ENCODE measurements at places on chromosomes 5 and 9.

DNA sequence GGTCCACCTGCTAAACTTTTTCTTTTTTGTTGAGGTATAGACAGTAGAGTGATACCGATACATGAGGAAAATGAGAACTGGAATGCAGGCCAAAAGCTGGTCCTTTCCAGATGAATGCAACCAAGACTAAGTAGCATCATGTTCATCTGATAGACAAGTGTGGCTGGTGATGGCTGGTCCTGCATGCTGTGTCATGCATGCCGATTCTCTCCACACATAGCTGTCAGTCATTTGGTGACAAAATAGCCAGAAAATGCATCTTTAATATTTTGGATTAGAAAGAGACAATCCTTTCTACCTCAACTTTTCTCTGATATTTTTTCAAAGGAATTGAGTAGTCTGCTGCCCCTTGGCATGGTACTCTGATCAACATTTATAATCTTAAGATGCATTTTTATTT lies 49.9 kb downstream of the ZSWIM6 start:
- no peak for DNase-seq

GRCh38 chr5:167479779-167480178 lies 811.7 kb upstream of the WWC1 start:
- no peak for DNase-seq

GRCh38 chr5:145540375-145540774 lies 294.8 kb downstream of the PRELID2 start:
- DNase-seq, result no peak

- DNase-seq, result no peak
Observed at GRCh38 chr9:93039456-93039855, 19.0 kb upstream of the SUSD3 start.

GRCh38 chr5:140303966-140304365 lies 1.1 kb upstream of the PFDN1 start:
- no peak for DNase-seq

DNA sequence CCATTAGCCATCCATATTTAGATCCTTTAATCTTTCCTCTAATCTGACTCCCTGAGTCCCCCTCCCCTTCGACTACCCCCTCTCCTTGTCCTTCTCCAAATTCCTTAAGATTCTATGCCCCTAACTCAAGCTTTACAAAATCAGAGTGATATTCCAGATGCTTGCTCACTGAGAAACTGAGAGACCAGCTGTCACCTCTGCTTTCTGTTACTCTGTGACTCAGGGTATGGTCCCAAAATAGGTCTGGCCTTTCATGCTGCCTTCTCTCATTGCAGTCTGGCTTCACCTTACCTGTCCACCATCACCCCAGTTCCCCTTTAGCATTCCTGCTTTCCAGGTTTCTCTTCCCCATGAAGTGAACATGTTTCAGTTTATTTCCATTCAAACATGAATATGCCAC lies 383.3 kb upstream of the SLC30A5 start:
- no peak for DNase-seq

DNA sequence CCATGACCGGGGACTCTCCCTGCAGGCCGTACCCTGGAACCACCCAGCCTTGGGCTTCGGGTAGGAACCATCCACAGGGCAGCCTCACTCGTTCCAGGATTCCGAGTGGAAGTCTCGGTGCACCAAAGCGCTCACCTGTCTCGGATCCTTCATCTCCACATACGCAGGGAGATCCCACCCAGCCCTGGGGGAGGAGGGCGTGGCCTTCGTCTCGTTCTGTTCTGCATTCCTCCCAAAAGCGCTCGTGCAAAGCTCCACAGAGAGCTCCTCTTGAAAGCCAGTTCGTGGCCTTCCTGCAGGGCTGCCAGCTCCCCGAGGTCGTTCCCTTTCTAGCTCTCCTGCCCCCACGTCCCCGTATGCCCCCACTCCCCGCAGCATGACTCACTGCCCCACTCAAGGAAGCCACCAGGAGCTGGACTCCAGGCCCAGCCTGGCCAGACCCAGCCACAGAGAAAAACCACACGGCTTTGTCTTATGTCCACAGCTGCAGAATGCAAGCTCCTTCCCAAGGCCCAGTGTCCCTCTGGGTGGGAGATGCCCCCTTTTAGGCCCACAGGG lies 65.0 kb upstream of the SARDH start:
- no peak for DNase-seq

GRCh38 chr5:12669326-12669725 lies 765.1 kb upstream of the CTNND2 start:
- DNase-seq, result no peak

DNA sequence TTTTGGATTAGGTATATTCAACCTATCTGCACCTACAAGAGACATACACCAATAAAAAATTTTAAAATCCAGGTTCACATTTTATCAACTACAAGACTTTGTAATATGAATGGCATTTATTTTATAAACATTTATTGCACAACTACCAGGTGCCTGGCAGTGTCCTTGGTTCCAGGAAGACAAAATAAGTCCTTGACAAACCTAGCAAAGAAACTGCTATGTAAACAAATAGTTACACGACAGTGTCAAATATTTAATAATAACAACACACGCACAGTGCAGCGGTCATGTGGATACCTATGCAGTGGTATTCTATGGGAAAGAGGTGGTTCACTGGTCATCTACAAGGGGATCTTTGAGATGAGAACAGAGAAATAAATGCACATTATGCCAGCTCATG lies 120.7 kb downstream of the MYO10 start:
- no peak for DNase-seq

DNA sequence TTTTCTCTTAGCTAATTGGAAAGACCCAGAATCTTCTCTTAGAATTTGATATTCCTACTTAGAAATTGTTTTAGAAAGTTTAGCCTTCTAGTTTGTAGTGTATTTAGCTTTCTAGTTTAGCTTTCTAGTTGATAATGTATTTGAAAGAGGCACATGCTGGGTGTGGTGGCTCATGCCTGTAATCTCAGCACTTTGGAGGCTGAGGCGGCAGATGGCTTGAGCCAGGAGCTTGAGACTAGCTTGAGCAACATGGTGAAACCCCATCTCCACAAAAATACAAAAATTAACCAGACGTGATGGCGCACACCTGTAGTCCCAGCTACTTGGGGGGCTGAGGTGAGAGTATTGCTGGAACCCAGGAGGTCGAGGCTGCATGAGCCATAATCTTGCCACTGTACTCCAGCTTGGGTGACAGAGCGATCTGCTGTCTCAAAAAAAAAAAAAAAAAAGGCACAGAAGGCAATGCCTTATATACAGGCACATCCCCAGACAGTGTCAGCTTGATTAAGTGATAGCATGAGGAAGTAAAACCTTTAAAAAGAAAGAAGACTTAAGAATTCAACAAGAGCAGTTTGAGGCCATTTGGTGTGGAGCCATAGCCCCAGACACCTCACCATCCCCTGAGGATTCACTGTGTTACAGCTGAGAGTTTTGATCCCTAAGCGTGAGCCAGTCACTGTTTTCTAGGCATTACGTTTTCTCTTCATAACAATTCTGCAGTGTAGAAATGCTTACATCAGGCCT lies 34.6 kb downstream of the ZSWIM6 start:
- no peak for DNase-seq

DNA sequence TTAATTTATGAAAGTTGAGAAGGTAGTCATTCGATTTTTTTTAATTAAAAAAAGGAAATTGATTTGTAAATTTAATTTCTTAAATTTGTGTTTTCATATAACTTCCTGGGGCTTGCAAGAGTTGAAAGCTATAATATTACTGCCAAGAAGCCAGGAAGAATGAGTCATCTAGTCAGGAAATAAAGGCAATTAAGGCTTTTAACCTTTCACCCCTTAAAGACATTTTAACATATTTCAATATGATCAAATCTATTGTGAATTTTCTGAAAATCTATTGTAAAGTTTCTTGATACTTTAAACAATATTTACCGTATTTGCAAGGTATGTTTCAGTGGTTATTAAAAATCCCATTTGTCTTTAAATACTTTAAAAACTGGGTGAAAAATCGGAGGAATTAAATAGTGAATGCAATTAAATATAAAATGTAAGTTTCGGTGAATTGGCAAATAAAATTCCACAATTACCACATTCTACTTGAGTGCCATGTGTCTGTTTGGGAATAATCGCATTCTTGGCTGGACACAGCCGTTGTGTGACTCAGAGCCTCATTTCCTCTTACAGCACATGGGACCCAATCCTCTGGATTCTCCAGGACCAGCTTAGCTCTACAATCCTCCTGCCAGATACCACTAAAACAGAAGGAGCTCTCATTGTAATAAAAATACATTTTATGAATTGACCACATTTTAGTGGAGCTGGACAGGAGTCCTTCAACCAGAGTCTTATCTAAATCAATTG lies 310.7 kb downstream of the HCN1 start:
- DNase-seq, result no peak

- no peak for DNase-seq
Observed at GRCh38 chr5:10017786-10018185, 231.9 kb downstream of the ATPSCKMT start.

GRCh38 chr5:88761269-88761850 lies 121.6 kb downstream of the MEF2C start:
- no peak for DNase-seq

DNA sequence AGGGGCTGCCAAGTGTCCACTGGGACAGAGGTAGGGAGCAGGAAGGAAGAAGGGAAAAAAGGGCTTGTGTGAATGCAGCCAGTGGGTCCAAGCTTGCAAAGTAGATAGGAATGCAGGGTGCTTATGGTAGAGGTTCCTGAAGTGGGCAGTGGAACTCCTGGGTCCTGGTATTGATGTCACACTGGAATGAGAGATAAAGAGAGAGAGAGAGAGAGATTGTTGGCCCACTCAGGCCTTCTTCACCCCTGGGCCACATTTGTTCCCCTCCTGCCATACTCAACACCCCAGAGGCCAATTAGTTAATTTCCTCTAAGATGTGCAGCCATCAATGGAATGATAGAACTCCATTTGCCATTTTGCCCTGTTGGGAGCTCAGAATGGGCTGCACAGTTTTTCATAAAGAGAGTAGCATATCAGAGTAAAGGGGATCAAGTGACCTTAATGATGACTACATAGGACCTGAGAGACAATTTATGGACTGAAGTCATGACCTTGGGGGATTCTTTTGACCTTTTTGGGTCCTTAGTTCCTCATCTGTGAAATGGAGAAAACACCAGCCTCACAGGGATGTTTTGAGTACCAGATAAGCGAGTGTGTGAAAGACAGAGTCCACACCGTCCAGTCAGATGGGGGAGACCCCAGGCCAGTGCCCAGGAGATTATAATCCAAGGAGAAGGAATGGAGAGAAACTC lies 52.9 kb downstream of the PPARGC1B start:
- DNase-seq, result no peak

GRCh38 chr5:94103514-94104245 lies 362.3 kb upstream of the POU5F2 start:
- DNase-seq, result no peak

DNA sequence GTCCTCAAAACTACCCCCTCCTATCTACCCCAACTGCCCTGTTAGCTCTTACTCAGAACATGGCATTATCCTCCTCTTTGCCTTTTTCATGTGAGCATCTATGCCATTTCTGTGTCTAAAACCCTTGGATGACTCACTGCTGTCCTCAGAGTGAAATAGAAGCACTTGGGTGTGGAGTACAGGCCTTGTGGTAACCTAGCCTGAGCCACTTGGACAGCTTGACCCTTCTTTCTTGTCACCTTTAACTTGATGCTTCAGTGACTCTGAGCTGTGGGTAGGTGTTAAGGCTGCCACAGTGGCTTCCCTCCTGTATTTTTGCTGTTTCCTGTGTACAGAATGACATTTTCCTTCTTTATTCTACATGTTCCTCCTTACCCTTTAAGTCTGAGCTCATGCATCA lies 391.4 kb downstream of the SH3GL2 start:
- no peak for DNase-seq

DNA sequence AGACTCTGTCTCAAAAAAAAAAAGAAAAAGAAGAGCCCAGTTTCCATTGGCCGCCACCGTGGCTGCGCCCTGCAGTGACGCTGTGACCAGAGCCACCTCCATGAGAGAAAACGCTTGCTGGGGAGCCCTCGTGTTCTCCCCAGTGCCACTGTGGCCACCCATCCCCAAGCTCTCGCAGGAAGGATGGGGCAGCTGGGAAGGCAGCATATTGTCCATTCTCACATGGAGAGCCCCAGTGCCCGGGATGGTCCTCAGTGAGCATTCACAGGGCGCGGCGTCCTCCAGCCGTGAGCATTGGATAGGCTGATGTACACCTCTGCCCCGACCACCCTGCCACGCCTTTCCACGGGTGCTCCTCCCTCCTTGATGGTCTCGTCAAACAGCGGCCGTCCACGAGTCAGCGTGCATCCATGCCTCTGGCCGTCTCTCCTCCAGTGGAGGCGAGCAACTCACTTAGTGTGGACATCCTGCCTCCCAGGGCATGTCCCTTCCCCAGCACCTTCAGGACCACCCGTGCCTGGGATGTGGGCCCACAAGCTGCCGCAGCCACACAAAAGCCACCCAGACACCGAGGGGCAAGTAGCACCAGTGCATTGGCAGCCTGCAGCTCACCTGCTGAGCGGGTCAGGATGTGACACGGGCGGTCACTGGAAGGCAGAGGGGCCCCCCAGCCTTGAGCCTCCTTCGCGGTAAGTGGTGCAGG lies 23.4 kb upstream of the SLC6A19 start:
- DNase-seq, result no peak

GRCh38 chr5:40160435-40160834 lies 519.3 kb upstream of the PTGER4 start:
- no peak for DNase-seq

DNA sequence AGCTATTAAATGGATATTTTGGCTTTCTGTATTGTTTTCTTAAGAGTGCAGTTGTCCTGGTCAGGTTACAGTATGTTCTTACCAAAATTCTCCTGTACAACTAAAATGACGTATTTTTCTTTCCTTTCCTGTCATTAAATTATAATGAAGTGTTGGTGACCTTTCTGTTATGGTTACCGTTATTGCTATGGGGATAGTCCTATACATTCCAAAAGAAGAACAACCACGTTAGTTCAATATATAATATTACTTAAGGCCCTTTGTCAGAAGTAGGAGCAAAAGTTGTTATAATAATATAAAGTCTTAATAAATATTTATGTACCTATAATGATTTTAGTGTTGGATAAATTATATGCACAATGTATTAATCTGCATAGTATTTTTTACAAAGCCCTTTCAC lies 82.4 kb upstream of the NREP start:
- DNase-seq, result no peak

DNA sequence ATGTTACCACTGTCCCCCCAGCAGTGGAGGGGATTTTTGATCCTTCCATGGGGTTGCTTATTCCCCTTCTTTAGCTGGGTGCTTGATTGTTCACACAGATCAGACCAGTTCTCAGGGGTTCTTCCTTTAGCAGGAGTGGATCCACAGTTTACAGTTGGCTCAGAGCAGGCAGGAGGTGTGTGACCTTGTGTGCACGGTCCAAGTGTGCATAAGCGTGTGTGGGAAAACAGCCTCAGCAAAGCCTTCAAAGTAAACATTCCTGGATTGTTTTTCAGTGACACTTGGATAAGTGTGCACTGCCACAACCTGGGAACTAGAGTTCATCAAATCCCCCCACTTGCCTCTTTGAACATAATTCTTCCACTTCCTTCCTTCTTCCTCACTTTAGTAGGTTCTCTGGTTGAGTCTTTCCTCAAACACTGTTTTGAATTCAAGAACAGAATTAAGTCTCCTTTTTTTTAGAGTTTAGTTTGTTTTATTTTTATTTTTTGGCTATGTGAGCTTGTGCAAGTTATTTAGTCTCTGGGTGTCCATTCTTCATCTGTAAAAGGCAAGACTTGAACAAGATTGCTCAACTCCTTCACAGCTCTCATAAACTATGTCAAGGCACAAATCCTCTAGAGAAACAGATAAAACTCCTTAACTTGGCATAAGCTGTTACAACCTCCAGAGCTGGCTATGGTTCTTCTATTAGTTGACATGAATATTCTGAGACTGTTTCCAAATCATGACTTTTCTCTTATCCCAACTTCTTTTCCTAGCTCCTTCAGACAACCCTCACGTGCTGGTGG lies 78.0 kb downstream of the OSMR start:
- no peak for DNase-seq

GRCh38 chr5:181188700-181189362 lies 16.2 kb downstream of the TRIM7 start:
- DNase-seq, result no peak

Measured in NT2/D1 (cell line).